T-helper 1 cell treated with Interleukin-12 subunit alpha and Interleukin-12 subunit beta and Interleukin-4 antibody, amounts not matched to agents 30 ng/mL and 1 ng/mL, for 36 hours (primary cell): ENCODE measurements at places on chromosomes 5 and 9. TPM values are rescaled to one million over a fixed set of nuclear protein-coding genes. Genes with fewer than 3 reads are reported as not detected.

Gene XRCC4
- 9.9 and 10.7 TPM in 2 replicates for total RNA-seq

Gene NUTM2G
- not detected in 2 replicates for total RNA-seq

Gene C8G
- 3.1 and 4.2 TPM in 2 replicates for total RNA-seq

Gene GFI1B
- not detected in 2 replicates for total RNA-seq

Gene MYMK
- total RNA-seq: not detected in 2 replicates

Gene RIMOC1
- total RNA-seq: 25.5 and 26.9 TPM in 2 replicates

Gene GMCL2
- total RNA-seq: not detected in 2 replicates

Gene CYLC2
- total RNA-seq: not detected in 2 replicates

Gene ECSCR
- total RNA-seq: 0.61 and 0.76 TPM in 2 replicates

Gene DRD1
- not detected in 2 replicates for total RNA-seq

Gene INSL4
- not detected in 2 replicates for total RNA-seq

Gene ROR2
- 6.6 and 7.4 TPM in 2 replicates for total RNA-seq

Gene ZMAT2
- total RNA-seq: 62.0 and 63.3 TPM in 2 replicates

Gene TSSK1B
- not detected in 2 replicates for total RNA-seq

Gene TMC1
- total RNA-seq: 0.27 TPM in 1 of 2 replicates, not detected in the other

Gene PCDHGC4
- total RNA-seq: 0.37 TPM in 1 of 2 replicates, not detected in the other

Gene NIPAL4
- 0.54 and 1.0 TPM in 2 replicates for total RNA-seq

Gene LRRC70
- 0.63 and 1.1 TPM in 2 replicates for total RNA-seq

Gene SWI5
- total RNA-seq: 9.1 and 9.7 TPM in 2 replicates

Gene TNFSF8
- total RNA-seq: 171 and 182 TPM in 2 replicates

Gene IL31RA
- 2.9 and 3.2 TPM in 2 replicates for total RNA-seq

Gene PLPPR1
- not detected in 2 replicates for total RNA-seq

Gene ASS1
- 3.2 and 8.0 TPM in 2 replicates for total RNA-seq

Gene ZNG1F
- total RNA-seq: 6.2 and 7.6 TPM in 2 replicates

Gene LMAN2
- total RNA-seq: 151 and 157 TPM in 2 replicates

Gene COL5A1
- 0.02 and 0.15 TPM in 2 replicates for total RNA-seq

Gene ASTN2
- total RNA-seq: 5.4 and 5.8 TPM in 2 replicates

Gene SPATA31D1
- total RNA-seq: not detected in 2 replicates

Gene GPR150
- total RNA-seq: 0.22 and 0.54 TPM in 2 replicates

Gene CCNO
- total RNA-seq: not detected in 2 replicates

Gene CDK9
- total RNA-seq: 111 and 113 TPM in 2 replicates

Gene CWC27
- total RNA-seq: 26.3 and 27.2 TPM in 2 replicates

Gene OBP2A
- not detected in 2 replicates for total RNA-seq
